HFF-Myc (cell line): ENCODE measurements at places on chromosomes 5 and 9.

GRCh38 chr5:42494414-42494813, 71.2 kb downstream of the GHR start:
- no peak for DNase-seq

DNA sequence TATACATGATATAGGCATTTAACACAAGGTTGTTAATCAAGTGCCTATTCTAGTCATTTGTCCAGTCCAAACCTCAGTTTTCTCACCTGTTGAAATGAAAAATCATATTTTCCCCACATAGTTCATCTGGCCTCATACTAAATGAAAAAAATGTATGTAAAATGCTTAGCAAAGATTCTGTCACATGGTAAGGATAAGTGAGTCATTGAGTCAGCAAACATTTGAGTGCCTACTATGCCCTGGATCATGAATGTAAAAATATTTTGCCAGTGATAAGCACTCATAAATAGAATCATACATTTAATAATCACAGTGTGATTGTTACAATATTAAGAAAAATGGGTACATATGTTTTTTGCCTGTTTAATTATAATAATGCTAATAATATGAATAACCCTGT, 181.2 kb upstream of the PAPPA start:
- no peak for DNase-seq

- DNase-seq: no peak
Observed at GRCh38 chr5:50749873-50750272, 83.4 kb downstream of the PARP8 start.

DNA sequence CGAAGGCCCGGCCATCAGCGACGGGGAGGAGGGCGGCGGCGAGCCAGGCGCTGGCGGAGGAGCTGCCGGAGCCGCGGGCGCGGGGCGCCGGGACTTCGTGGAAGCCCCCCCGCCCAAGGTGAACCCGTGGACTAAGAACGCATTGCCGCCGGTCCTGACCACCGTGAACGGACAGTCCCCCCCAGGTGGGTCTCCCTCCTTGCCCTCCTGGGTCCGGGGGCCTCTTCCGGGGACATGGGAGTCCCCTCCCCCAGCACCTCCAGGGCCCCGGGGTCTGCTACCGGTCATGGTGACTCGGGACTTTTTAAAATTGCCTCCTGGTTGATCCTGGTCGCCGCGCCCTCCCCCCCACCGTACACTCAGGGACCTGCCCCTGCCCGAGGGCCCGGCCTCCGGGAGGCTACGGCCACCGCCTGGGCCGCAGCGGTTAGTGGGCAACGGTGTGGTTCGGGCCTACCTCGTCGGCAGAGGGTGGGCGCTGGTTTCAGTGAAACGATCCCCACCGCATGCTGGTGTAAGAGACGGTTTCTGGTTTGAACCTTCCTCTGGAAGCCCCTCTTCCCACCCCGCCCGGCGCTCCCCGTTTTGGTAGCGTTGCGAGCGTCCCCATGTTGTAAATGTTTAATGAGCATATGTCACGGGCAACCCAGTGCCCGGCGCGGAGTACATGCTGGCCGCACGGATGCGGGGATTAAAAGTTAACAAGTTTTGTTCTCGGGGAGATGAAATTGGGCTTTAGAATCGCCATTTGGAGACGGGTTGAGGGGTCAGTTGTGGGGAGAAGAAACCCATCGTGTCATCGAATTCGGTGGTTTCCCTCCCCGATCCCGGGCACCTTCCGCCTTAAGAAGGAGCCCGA, 1.1 kb downstream of the LARP1 start:
- no peak for DNase-seq

- peak; percentile 76 for DNase-seq
Observed at GRCh38 chr5:43560128-43560527, 3.3 kb upstream of the PAIP1 start.

GRCh38 chr5:2750026-2750757, 1.3 kb downstream of the IRX2 start:
- no peak for DNase-seq

GRCh38 chr5:81827500-81827899, 76.6 kb upstream of the SSBP2 start:
- DNase-seq: no peak

DNA sequence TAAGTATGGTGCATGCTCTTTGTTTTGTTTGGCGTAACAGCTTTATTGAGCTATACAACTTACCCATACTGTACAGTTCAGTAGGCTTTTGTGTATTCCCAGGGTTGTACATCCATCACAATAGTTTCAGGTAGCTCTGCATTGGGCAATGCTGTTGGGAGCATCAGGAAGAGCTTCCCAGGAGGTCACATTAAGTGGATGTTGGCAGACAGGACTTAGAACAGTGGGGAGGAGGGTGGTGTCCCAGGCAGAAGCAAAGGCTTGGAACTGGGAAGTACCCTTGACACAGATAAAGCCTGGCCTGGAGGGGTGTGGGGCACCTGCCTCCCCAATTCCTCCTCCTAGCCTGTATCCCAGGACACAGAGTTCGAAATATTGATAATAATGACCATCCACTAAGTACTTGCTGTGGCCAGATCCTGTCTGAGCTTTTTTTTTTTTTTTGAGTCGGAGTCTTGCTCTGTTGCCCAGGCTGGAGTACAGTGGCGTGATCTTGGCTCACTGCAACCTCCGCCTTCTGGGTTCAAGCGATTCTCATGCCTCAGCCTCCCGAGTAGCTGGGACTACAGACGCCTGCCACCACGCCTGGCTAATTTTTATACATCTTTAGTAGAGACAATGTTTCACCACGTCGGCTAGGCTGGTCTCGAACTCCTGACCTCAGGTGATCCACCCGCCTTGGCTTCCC, 1.3 kb downstream of the BBLN start:
- DNase-seq: no peak

DNA sequence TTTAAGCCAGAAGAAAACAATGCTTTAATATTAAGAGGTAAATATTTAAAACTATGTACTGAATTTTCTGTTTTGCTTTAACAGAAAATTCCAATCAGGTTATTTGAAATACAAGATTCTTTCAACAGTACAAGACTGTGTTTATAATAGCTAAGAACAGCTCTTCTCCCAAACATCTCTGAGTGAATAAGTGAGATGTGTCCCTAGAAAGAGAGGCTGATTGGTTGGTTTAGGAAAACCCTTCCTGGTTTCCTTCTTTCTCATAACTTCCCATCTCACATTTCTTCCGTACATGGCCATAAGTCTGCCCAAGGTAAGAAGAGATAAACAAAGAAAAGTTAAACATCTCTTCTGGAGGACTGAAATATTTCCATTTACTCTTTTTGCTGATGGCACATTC, 145.9 kb downstream of the FANCC start:
- DNase-seq: no peak

GRCh38 chr5:60379907-60380306, 320.1 kb downstream of the DEPDC1B start:
- no peak for DNase-seq
